ENCODE measurements at places on chromosomes 5 and 9.

- no peak for ATAC-seq
Observed at GRCh38 chr5:73442996-73443627, 5.5 kb downstream of the FOXD1 start.

- no peak for ATAC-seq
Observed at GRCh38 chr5:139915266-139915665, 119.7 kb downstream of the PSD2 start.

DNA sequence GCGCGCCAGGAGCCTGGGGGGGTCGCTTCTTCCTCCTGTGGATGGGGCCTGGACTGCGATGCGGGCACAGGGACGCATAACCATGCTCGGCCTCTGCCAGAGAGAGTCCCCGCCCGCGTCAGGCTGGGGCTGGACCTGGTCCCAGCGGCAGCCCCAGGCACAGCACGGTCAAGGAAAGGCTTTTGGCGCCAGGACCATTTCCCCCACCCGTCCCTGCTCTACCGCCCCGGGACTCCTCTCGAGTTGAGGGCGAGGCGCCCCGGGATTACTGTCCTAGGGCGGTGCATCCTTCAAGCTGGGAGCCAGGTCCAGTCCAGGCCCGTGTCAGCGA is 341 bp downstream of the MXD3 start:
- ATAC-seq = peak; percentile 2

DNA sequence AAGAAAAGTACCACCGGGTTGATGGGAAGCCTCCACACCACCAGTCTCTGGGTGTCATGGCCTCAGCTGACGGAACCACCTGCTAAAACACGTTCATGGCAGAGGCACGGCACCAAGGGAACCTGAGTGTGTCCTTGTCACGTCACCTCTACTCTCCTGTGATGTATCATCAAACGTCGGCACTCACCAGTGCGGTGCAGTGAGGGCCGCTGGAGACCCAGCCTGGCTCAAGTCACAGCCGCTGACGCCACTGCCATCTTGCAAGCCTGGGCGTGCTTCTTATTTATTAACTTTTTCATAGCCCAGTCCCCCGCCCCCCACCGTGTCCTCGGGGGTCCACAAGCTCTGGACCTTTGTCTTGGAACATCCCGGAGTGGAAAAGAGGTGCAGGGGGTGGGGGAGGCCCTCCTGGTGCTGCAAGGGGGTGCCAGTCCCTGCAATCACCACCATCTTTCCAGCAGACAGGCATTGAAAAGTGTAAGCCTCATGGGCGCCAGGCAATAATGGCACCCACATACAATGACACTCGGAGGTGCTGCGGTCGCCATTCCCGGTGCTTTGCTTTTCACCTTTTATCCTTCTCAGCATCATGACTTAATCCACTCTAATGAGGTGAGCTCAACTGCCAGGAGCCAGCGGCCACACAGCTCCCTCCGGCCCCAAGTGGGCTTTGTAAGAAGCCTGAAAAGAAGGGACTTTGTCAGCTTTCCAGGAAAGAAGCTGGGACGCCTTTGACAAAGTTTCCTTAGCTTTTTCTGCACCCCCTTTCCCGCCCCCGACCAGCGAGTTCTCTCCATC is 202.3 kb upstream of the IRX1 start:
- no peak for ATAC-seq

GRCh38 chr5:178695556-178695955 is 34.9 kb downstream of the ZNF354A start:
- no peak for ATAC-seq

DNA sequence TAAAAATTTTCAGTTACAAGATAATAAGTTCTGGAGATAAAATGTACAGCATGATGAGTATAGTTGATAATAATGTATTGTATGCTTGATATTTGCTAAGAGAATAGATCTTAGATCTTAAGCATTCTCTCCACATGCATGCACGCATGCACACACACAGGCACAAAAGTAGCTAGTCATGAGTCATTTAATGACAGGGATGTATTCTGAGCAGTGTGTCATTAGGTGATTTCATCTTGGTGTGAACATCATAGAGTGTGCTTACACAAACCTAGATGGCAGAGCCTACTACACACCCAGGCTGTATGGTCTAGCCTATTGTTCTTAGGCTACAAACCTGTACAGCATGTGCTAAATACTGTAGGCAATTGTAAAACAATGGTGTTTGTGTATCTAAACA is 124.2 kb downstream of the PTTG1 start:
- peak; percentile 85 for ATAC-seq

Data from esophagus mucosa (tissue), 1 donor.